Kidney epithelial cell (primary cell): ENCODE measurements at places on chromosomes 13 and 19.

- peak; percentile 4 for DNase-seq
These were observed 619.2 kb upstream of the SGCG start for GRCh38 chr13:22561581-22561980.

GRCh38 chr19:12872941-12873890, 8.0 kb downstream of the DNASE2 start:
- DNase-seq = peak; percentile 47

DNA sequence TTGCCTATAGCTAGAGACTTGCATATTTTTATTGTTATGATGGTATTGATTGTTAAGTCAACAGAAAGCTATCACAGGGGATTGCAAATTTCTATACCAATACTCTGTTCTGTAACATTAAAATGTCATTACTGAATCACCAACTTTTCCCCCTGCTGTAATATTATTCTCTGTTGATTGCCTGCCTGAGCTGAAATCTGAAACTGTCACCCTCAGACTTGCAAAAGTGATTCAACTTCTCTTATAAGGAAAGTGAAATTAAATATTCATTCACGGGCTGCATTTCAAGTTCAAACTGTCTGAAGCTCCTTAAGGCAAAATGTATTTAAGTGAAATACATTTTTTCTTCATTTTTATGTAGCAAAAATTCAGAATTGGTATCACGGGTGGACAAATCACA, 723.2 kb downstream of the PCDH9 start:
- DNase-seq = no peak

DNA sequence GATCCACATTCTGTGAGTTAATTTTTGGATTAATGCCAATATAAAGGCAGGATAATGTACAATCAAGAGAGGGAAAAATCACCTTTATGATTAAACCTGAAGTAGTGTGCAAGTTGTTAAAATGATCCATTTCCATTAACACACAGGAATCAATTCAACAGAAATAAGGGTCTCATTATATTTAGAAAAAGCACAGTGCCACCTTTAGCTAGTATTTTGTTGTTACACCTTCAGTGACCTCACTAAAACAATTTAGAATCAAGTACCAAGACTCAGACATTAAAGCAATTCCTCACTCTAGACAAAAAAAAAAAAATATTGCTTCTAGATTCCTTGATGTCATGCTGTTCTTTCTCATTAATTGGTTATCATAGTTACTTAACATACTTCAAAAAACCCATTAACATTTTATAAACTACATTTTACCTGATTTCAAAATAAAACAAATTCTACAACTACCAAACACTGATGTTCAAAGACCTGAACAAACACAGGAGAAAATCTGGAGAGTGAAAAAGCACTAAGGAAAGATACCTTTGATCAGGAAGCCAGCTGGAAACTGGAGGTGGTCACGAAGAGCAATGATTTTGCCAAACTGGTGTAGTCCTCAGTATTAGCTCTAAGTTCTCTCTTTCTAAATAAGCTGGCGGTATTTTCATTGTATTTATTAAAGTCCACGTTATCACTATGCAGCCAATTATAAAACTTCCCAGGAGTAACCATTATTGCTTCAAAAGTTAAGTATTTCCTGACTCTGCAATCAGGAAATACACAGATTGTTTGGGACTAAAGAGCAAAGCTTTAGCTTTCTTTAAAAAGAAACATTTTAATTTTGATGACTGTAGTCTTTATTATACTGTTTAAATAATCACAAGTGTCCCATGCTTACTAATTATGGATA, 115.3 kb downstream of the TBC1D4 start:
- no peak for DNase-seq

GRCh38 chr13:108903613-108904012, 274.2 kb downstream of the MYO16 start:
- DNase-seq = no peak

- DNase-seq = no peak
These were observed 690.9 kb downstream of the SLITRK6 start for GRCh38 chr13:85108356-85108755.

DNA sequence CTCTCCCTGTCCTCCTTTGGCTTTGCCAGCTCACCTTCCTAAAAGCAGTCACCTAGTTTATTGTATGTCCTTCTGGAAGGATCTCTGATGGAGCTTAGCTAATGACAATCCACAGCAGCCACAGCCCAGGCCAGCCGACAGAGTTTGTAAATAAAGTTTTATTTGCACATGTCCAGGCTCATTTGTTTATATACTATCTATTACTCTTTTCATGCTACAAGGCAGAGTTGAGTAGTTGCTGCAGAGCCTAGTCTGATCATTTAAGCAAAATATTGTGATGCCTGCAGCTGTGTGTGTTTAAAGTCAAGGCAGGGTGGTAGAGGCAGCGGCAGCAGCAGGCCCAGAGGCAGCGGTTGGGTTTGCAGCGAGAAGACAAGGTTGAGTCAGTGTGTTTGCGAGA, 32.6 kb downstream of the NKPD1 start:
- DNase-seq = no peak

GRCh38 chr19:1018393-1018792, 2.5 kb downstream of the TMEM259 start:
- no peak for DNase-seq

DNA sequence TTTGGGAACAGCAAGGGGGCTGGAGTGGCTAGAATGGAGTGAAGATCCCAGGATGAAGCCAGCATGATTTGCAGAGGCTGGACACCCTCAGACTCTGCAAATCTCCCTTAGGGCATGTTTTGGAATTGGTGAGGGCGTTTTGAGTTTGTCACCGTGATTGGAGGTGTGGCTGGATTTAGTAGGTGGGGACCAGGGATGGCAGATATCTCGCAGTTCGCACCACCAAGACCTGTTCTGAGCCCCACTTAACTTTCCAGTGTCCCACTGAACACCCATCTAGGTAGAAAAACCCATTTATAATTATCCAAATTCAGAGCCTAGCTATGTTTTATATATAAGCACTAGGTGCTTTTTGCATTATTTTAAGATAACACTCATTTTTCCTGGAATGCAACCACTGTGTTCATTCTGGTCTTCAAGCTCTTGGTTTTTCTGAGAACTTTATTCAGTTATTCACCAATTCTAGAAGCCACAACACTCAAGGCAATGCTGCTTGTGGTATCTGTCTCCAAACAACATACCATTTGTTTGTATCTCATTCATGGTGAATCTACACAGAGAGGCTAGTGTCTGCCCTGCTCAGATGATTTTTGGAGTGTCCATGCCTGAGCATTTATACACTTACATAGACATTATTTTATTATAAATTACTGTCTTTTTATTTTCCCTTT, 3.0 kb upstream of the NANOS2 start:
- DNase-seq = no peak

DNA sequence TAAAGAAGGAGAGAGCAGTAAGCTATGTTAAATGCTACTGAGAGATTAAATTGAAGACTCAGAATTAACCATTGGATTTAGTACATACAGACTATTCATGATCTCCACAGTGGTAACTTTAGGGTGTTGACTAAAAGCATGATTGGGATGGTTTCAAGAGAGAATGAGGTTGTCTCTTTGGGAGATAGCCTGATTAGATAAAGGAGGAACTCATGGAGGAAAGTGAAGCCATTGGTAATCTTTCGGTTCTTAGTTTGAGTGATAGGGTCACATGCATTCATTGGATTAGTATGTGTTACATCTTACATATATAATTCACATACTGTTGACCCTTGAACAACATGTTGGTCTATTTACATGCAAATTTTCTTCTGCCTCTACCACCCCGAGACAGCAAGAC, 18.8 kb upstream of the KL start:
- no peak for DNase-seq

DNA sequence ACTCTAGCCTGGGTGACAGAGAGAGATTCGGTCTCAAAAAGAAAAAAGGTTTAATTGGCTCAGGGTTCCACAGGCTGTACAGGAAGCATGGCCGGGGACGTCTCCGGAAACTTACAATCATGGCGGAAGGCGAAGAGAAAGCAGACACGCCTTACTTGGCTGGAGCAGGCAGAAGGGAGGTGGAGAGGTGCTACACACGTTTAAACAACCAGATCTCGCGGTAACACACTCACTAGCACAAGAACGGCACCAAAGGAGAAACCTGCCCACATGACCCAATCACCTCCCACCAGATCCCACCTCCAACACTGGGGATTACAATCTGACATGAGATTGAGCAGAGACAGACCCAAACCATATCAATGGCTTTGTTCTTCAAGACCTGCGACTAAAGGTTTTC, 12.8 kb downstream of the CASP14 start:
- DNase-seq = no peak
